ENCODE measurements at places on chromosomes 12 and 14.

DNA sequence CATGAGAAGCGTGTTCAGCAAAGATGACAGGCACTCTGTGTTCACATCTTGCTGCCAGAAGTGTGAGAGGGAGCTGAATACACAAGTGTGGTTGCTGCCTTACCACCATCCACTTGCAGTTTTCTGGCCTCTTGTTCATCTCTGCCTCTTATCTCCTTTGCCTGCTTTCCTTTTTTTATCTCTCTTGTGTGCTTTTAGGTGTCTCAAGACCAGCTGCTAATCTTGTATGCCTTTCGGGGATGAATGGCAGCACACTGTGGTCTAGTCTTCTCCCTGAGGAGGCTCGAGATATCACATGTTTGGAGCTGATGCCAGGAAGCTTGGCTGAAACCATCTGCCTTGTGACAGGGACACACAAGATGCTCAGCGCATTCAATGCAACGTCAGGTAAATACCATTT is 17.2 kb downstream of the FAM234B start:
- no peak for DNase-seq

- peak; percentile 46 for DNase-seq
These were observed 11.2 kb downstream of the MAP4K5 start for GRCh38 chr14:50520947-50521815.

DNA sequence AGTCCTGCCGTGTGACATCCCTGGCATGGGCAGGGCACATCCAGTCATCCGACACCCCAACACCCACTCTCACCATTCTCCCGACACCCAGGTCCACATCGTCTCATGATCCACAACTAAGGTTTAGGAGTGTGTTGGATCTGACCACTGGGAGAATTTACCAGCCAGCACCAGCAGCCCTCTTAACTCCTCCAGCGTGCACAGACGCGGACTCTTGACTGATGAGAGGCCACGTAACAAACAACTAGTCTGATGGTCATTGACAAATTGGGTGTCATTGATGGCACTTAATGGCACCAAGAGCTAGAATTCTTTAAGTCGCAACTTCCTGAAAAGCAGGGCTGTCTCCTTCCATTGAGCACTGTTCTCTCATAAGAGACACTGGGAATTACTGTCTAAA is 203.0 kb upstream of the SFSWAP start:
- DNase-seq = no peak

DNA sequence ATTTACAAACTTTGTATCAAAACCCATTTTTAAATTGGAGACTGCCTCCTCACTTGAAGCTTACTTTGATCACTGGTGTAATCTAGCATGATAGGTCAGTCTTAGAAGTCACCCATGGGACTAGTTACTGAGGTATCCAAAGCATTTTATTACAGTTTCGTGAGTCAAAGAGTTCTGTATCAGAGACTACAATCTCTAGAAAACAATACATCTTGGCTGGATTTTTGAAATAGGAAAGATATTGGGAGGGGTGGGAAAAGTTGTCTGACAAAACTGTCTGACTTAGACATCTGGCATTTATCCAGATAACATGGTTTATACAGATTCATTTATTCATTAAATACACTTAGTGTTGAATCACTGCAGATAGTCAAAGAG is 173.5 kb upstream of the PDZRN4 start:
- DNase-seq = no peak

DNA sequence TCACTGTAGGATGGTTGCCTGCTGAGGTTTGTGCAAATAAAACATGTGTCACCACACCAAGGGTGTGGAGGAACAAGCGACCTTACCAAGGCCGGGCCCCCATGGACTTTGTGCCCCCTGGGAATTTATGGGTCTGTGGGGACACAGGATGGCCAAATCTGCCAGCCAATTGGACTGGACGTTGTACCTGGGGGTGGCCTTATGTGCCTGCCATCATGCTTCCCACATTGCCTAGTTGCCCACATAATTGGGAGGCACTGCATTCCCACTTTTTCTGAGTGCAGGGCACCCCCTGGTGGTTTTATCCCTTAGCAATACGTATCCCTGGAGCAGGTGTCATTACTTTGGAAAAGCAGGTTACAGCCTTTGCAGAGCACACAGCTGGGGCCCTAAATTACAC is 92.6 kb upstream of the TMPO start:
- DNase-seq = peak; percentile 51

DNA sequence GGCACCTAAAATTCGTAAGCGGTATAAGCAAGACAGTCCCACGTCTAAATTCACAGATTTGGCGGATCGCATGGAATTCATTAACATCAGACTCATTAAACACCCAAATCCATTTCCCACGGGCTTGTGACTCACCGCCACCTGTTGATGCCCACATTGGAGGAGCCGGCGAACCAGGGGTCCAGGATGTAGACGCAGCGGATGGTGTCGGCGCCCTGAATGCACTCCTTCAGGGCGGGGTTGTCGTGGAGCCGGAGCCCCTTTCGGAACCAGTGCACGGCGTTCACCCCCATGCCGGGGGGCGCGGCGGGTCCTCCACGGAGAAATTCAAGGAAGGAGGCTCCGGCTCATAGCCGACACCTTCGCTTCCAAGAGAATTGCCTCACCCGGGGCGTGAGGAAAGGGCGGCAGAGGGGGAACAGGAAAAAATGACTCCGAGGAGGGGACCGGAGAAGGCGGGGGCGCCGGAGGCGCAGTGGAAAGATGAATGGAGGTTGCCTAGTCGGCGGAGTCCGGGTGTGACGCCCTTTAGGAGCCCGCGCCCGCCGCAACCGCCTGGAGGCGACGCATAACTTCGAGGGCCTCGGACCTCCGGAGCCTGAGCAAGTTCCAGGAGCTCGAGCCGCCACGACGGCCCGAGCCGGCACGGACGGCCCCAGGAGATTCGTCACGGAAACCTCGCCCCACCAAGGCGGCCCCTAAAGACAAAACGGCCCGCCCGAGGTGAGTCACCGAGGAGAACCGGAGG is 506 bp downstream of the CRY1 start:
- peak; percentile 42 for DNase-seq

GRCh38 chr12:97989366-97989940 is 525.9 kb upstream of the TMPO start:
- no peak for DNase-seq

DNA sequence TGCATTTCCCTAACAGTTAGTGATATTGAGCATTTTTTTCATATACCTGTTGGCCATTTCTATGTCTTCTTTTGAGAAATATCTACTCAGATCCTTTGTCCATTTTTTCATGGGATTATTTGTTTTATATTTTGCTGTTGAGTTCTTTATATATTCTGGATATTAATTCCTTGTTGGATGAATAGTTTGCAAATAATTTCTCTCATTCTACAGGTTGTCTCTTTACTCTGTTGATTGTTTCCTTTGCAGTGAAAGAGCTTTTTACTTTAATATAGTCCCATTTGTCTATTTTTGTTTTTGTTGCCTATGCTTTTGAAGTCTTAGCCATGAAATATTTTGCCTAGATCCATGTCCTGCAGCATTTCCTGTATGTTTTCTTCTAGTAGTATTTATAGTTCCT is 11.5 kb upstream of the SLC4A8 start:
- no peak for DNase-seq

GRCh38 chr12:116552773-116553373 is 6.3 kb upstream of the MAP1LC3B2 start:
- no peak for DNase-seq

- DNase-seq = peak; percentile 57
These were observed 142.0 kb upstream of the PELI2 start for GRCh38 chr14:55976219-55976618.

All from Calu3 (cell line).